ENCODE measurements at places on chromosomes 2 and 18.

DNA sequence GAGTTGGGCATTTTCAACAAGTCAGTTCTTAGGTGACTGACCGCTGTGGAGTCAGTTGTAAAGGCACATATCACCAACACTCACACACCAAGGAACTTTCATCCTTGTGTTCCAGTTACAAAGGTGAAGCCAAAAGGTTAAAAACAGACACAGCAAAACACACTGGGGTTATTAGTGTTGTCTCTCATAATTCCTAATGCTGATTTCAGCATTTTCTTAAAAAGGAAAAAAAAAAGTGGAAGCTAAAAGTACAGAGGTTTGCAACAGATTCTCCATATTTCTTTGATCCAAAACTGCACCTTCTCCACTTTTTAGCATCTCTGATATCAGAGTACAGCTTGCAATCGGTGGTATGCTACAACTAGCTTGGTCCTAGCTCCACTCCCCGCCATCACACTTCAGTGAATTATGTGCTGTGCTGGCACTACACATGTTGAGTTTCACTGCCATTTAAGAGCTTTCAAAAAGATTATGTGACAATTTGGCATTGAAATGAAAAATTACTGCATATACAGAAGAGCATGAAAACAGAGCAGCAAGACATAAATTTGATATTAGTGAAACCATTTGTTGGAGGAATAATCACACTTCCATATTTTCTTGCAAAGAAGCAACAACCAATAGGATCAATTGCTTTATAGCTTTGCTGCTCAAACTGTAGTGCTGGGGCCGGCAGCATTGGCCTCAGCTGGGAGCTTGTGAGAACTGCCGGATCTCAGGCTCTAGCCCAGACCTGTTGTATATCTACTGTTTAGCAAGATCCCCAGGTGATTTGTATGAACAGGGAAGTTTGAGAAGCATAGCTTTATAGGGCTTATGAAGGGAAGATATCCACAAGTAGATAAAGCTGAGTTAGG, 62.3 kb upstream of the DAPL1 start:
- DNase-seq: no peak

DNA sequence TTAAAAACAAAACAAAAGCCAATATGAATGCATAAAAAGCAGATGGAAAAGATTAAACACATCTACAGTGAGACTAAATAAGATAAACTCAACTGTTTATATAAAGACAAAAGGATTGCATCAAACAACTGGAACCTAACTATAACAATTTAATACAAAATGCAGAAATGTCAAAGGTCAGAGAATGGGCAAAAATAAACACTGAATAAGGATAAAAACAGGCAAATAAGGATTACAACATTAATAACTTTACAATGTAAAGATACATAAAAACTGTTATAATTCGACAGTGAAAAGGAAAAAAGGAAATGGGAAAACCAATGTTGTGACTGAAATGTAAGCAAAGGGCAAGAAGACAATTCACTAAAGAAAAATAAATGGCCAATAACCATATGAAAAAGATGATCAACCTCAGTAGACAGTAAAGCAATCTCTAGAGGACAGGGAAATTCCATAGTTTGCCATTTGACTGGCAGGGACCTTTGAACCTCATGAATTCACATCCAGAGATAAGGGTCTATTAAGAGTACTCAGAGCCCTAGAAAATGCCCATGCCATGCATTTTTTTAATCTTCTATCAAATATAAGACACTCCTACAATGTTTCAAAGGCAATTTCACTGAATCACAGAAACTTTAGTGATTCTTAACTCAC, 83.7 kb downstream of the TMEM131 start:
- DNase-seq: peak; percentile 33

GRCh38 chr2:127255146-127255545, 35.0 kb upstream of the CYP27C1 start:
- no peak for DNase-seq

- peak; percentile 44 for DNase-seq
Measured at GRCh38 chr2:240921311-240921994, 15.3 kb downstream of the CROCC2 start.

GRCh38 chr2:183951630-183952029, 646.7 kb upstream of the ZNF804A start:
- no peak for DNase-seq

DNA sequence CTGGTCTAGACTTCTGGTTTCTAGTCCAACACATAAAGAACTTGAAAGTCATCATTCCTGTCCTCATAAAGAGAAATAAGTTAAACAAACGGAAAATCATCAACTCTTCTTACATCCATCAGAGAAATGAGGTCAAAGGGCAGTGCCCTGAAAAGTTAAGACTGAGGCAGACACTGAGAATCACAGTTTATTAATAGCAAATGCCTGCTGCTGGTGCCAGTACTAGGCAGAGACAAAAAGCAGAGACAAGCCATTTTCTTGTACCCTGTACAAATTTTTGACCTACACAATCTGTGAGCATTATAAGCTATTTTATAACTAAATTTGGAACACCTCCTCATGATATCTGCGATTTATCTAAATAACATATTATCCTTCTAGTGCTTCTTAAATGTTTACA, 36.8 kb downstream of the ATF2 start:
- DNase-seq: no peak

DNA sequence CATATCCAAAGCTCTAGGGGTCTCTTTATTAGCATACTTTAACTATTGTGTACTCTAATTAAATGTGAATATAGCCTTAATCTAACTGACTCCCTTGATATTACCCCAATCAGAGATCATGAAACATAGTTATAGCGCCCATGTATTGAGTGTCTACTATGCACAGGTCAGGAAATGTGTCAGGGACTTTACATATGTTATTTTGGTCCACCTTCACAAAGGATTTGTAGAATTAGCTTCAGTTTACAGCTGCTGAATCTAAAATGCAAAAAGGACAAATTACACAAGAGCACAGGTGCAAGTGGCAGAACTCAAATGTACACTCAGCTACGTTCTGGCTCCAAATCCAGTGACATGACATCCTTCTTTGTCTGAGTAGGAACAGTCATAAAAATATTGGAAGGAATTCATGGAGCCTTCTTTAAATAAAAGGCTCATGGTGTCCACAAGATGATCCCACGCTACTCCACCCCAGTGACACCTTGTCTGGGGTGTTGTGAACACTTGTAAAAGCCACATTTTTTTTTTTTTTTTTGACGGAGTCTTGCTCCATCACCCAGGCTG, 38.7 kb upstream of the ATL2 start:
- DNase-seq: no peak

DNA sequence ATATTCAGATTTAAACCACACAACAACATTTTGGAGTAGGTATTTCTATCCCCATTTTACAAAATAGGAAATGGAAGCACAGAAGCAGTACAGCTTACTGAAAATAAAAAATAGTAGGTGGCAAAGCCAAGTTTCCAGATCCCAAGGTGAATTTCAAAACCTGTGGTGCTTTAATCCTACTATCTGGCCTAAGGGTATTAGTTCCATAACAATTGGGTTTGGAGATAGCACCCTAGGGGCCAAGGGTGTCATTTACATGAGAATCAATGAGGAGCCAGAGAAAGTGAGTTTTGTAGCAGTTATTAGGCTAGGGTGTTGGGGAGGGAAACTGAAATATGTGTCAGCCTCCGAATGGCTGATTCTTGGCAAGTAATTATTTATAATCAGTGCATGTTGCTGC, 24.9 kb downstream of the OSBPL6 start:
- DNase-seq: no peak

GRCh38 chr18:59988098-59988706, 88.4 kb downstream of the PMAIP1 start:
- DNase-seq: peak; percentile 31

- DNase-seq: no peak
Measured at GRCh38 chr2:96853321-96853720, 4.5 kb downstream of the ANKRD39 start.

GRCh38 chr2:235026649-235027557, 75.1 kb downstream of the SH3BP4 start:
- DNase-seq: peak; percentile 97

DNA sequence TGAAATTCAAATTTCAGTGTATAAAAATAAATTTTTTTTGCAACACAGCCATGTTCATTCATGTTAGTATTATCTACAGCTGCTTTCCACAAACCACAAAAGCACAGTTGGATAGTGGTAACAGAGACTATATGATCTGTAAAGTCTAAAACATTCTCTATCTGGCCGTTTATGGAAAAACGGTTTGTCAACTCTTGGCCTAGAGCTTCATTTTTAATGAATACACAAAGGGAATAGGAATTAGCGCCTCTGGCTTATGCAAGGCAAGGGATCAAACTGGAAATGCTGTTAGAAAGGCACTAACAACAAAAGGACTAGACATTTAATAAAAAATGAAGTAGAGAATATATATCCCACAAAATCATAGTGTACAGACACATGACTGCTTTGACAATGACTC, 211.9 kb downstream of the EXOC6B start:
- DNase-seq: no peak

- no peak for DNase-seq
Measured at GRCh38 chr18:36035253-36035652, 32.1 kb downstream of the RPRD1A start.

- no peak for DNase-seq
Measured at GRCh38 chr2:88058191-88058590, 2.6 kb upstream of the KRCC1 start.

DNA sequence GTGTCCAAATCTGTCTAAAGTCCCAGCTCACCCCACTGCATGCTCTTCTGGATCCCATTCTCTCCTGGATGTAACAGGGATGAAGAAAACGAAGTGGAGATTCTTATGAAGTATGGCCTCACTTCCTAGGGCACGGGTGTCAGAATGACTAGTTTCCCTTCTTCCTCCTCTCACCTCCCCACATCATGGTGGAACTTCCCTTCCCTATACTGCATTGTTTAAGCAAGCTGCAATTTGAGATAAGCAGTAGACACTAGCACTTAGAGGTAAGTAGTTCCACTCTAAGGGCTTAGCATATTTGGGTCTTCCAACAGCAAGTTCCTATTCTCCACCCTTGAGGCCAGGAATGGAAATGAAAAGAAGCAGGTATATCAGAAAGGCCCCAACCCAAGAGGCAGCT, 29.7 kb downstream of the SLC4A5 start:
- DNase-seq: no peak

DNA sequence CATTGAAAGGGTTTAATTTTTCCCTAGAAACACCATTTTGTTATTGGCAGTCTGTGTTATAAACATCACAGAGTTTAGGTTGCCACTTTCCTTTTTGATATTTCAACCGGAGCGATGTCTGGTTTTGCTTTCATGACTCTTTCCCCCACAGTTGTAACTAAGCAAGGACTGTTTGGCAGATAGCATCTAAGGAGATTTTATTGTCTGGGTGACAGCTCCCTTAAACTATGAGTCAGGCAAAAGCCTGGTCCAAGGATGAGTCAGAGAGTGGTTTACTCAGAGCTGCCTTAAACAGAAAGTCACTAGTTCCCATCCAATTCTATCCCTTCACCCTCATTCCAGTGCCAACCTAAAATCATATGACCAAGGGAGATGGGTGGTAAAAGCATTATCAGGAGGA, 341.6 kb upstream of the VWC2L start:
- DNase-seq: no peak

DNA sequence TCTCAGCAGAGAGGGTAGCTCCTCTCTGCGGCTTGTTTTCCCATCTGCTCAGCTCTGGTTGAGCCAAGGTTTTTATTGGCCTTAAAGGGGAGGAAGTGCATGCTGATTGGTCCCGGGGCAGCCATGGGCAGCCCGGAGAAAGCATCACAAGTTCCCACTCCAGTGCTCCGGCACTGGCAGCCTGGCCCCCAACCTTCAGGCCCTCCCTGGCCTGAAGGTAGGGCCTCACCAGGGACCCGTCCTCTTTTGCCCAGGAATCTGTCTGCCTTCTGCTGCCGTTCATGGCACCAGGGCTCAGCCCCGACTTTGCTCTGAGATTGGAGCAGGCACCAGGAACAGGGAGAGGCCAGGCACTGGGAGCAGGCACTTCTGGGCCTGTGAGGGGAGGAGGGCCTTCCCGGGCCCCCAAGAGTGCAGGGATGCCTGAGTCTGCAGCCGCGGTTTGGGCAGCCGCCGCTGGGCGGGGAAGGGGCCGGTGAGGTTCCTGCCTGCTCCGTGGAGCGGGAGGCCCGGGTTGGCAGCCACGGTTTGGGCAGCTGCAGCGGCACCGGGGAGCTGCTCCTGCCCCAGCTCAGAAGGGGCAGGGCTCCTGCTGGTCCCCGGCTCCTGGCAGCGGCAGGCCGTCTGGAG, 17.5 kb upstream of the ILKAP start:
- no peak for DNase-seq

DNA sequence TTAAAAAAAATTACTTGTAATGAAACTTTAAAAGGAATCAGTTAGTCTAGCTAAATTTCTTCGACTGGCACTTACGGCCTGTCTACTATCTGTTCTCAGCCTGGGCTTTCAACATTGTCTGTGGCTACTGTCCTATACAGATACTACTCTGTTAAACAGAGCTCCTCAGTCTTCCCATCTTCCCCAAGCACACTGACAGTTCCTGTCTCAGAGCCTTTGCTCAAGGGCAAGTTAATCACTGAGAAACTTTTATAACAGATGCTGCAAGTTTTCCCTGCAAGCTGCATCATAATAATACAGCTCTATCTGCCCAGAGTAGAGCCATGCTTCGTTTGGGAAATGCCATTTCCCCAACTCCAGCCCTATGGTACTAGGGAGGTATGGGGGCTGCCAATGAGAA, 11.3 kb upstream of the YPEL5 start:
- DNase-seq: no peak
